Suprapubic skin (tissue), 4 donors: ENCODE measurements at places on chromosomes 13 and 19. TPM values are rescaled to one million over a fixed set of nuclear protein-coding genes. Genes with fewer than 3 reads are reported as not detected.

GRCh38 chr13:59280297-59280696 is 883.4 kb downstream of the DIAPH3 start:
- DNase-seq, result no peak
- no peaks in the 10 kb centered on the region for H3K4me1 ChIP-seq
- no peak overlapping the region for H3K27ac ChIP-seq
- H3K27me3 ChIP-seq, result no peaks in the 10 kb centered on the region
- no peak overlapping the region for H3K4me3 ChIP-seq

HIF3A gene
- 8.4 TPM for total RNA-seq

DNA sequence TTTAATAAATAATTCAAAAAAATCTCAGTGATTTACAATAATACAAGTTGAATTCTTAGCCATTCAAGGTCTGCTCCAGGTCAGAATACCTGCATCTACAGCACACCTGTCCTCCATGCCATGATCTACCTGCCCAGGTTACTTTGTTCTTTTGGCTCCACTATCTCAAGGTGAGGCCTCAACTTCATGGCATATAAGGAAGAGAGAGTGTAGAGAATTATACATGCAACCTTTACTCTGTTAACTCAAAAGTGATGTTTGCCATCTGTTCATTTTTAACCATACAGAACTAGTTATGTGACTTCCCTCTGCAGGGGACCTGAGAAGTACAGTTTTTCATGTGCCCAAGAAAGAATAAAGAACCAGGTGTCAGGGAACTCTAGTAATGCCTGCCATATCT is 28.2 kb upstream of the MICU2 start:
- no peak overlapping the region for H3K27ac ChIP-seq
- H3K36me3 ChIP-seq, result no peaks in the 10 kb centered on the region
- no peak overlapping the region for H3K4me3 ChIP-seq
- peaks cover 4% of the 10 kb centered on the region for H3K27me3 ChIP-seq
- H3K4me1 ChIP-seq, result no peaks in the 10 kb centered on the region

GRCh38 chr13:94827566-94827965 is 115.2 kb upstream of the SOX21 start:
- H3K27ac ChIP-seq, result no peak overlapping the region
- no peaks in the 10 kb centered on the region for H3K36me3 ChIP-seq
- no peaks in the 10 kb centered on the region for H3K27me3 ChIP-seq
- DNase-seq, result no peak

DNA sequence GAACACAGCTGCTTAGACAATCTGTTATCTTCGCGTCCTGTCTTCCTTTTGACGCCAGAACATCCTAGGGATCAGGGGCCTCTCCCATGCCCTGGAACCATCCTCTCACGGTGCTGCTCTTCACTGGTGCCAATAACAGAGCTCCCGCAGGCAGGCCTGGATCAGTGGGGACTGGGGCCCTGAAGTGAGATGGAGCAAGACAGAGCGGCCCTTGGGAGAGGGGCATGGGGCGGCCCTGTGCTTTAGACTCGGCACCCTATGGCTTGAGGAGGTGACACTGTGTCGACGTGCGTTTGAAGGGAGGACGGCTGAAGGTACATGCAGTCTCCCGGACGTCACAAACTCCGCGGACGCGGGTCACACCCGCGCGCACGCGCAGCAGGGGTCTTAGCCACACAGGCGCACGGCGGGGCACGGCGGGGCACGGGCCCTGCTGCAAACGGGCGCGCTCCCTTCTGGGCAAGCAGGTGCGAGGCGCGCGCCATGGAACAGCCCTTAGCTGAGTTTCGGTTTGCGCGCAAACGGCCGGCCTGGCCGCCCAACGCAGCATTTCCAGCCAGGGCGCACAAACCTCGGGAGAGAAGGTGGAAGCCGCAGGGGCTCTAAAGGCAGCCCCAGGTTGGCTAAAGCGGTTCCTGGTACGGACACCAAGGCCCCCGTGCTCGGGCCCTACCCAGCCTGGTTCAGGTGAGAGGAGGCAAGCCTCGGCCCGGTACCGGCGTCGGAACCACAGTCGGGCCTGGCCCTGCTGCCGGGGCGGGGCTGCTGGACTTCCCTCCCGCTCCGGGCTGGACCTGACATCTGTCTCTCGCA is 16.5 kb upstream of the RNF17 start:
- H3K27ac ChIP-seq, result no peak overlapping the region
- peaks cover 18% of the 10 kb centered on the region for H3K4me1 ChIP-seq
- no peaks in the 10 kb centered on the region for H3K36me3 ChIP-seq
- H3K27me3 ChIP-seq, result peaks cover 66% of the 10 kb centered on the region

OR10H4 gene
- total RNA-seq, result not detected

DNA sequence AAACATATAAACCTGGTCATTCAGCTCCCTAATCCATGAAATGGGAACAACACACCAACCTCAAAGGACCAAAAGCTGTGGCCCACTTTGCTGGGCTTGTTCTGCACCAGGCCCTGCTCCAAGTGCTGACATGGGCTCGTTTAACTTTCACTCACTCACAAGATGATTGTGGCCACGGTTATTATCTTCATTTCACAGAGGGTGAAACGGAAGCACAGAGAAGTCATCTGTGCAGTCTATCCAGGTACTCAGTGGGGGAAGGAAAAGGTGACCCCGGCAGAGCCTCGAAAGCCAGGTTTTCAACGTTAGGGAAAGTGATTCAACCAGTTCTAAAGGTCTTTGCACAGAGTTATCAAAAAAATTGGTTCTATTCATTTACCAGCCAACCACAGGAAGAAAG is 68.0 kb downstream of the CRYL1 start:
- no peak for DNase-seq
- H3K27me3 ChIP-seq, result no peaks in the 10 kb centered on the region
- H3K36me3 ChIP-seq, result no peaks in the 10 kb centered on the region
- no peak overlapping the region for H3K27ac ChIP-seq
- no peak overlapping the region for H3K4me3 ChIP-seq
- H3K4me1 ChIP-seq, result peaks cover 17% of the 10 kb centered on the region

DNA sequence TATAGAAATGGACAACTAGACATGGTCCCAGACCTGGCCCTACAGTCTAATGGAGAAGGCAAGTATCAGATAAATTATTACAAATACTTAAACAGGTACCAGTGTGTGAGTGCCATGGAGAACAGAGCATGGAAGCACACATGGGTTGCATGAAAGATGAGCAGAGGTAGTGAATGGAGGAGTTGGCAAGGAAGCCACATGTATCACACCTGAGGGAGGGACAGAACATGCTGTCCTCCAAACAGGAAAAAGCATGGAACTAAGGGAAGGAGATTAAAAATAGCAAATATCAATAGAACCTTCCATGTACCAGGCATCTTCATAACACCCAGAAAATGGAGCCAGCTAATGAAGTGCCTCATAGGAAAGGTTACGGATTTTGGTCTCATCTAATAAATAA is 85.9 kb downstream of the SACS start:
- H3K36me3 ChIP-seq, result no peaks in the 10 kb centered on the region
- H3K4me1 ChIP-seq, result peaks cover 6% of the 10 kb centered on the region
- no peak for DNase-seq
- H3K27me3 ChIP-seq, result no peaks in the 10 kb centered on the region
- H3K27ac ChIP-seq, result no peak overlapping the region

SCN1B gene
- total RNA-seq, result 4.3 TPM

DNA sequence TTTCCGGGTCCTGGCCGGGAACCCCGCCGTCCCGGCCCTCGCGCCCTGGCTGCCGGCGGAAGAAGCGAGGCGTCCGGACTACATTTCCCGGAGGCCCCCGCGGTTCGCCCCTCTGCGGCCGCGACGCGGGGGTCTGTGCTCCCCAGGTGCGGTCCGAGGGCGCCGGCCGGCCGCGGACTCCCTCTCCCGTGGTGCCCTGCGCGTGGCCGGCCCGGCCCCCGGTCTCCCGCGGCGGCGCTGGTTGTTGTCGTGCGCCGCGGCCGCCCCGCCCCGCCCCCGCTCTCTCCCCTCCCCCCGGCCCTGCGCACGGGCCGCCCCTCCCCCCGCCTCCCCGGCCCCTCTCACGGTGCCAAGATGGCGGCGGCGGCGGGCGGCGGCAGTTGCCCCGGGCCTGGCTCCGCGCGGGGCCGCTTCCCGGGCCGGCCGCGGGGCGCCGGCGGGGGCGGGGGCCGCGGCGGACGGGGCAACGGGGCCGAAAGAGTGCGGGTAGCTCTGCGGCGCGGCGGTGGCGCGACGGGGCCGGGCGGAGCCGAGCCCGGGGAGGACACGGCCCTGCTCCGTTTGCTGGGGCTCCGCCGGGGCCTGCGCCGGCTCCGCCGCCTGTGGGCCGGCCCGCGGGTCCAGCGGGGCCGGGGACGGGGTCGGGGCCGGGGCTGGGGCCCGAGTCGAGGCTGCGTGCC is at the start of gene KMT2B:
KMT2B (plus strand) TSS at position 339 of the 680 bp plus-strand sequence; CDS start at position 355, 16 bp downstream.
- DNase-seq, result no peak
- H3K27ac ChIP-seq, result peak within 1 kb of the TSS; percentile 91
- H3K4me3 ChIP-seq, result peak within 1 kb of the TSS; percentile 89
- H3K4me1 ChIP-seq, result peaks cover 34% of the 10 kb centered on the region
- H3K36me3 ChIP-seq, result peaks cover 25% of the 10 kb centered on the region

DNA sequence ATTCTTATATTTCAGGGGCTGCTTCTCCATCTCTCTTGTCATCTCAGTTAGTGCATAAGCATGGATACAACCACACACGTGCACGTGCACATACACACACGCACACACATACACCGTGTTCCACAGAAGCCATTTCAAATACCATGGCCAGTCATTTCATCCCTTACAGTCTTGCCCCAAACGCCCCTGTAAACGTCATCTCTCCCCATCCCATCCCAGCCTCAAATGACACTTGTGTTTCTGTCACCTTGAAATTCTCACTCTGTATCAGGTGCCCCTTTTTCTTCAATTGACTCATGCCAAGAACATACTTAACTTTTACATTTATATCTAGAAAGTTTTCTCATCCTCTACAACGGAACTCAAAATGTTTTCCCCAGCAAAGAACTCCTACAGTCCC is 220.5 kb downstream of the IRS2 start:
- no peak overlapping the region for H3K4me3 ChIP-seq
- H3K36me3 ChIP-seq, result no peaks in the 10 kb centered on the region
